ENCODE measurements at places on chromosomes 11 and 22.

DNA sequence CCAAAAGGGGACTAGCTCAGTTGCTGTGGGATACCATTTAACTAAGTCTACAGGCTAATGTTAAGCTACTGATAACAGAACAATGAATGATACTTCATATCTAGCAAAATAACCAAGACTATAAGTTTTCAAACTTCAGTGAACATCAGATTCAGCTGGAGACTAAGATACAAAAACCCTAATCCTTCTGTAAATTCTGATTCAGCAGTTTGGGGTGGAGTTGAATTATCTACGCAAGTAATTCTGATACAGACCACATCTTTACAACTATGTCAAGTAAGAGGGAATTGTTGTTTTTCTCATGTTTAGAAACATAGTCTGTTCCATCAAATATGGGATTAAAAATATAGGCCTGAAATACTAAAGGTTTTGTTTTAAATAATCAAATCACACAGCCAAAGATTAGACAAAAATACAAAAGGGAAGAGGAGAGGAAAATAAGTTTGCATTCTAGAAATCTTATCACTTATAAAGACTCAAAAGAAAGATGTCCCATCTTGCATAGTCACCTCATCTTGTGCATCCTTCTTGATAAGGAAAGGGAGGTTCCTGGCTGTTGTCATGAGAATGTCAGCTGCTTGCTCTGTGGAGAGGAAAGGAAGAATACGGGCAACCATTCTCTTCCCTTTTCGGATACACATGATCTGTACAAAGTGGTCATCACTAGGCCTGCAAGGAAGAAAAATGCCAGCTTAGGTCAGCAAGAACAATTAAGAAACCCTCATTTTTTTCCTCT is 21.4 kb downstream of the PATL1 start:
- no peak for DNase-seq

DNA sequence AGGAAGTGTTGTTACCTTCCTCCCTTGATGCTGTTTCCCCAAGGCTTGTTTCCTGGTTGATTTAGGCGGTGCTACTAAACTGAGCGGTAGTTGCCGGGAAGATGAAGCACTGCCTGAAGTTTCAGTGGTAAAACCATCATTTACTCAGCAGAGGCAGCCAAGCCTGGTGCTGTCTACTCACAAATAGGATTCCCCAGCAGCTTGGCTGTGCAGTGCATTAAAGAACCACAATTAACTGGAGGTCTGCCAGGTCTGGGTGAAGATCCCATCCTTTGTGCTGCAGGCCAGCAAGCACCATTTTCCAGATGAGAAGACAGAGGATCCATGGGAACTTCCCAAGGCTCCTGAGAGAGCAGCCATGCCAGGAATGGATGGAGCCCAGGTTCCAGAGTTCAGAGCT is 231.9 kb upstream of the E2F8 start:
- DNase-seq = no peak

DNA sequence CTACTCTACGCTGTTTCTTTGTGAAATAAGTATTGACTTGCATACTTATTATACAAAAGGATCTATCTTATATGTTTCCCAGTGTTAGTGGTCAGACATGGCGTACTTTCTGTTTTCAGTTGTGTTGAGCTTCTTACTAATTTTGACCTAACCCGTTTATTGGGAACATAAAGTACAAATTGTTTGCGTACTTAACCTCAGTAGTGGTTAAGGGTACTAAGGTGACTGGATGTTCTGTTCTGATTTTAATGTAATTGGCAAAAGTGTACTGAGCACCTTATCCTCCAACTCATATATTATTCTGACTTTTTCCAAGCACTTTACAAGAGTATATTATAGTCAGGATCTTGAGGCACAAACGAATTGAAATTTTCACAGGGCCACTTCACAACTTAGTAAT is 17.2 kb downstream of the TBCEL start:
- DNase-seq = no peak

GRCh38 chr11:36074941-36075431 is 131.1 kb downstream of the LDLRAD3 start:
- no peak for DNase-seq

- DNase-seq = no peak
Observed at GRCh38 chr11:18307461-18308139, 14.3 kb downstream of the HPS5 start.
